ENCODE measurements at places on chromosomes 2 and 18.

GRCh38 chr2:118861731-118862130, 14.3 kb upstream of the EN1 start:
- no peak for DNase-seq

- no peak for DNase-seq
These were observed 176.7 kb downstream of the NRP2 start for GRCh38 chr2:205858881-205859441.

DNA sequence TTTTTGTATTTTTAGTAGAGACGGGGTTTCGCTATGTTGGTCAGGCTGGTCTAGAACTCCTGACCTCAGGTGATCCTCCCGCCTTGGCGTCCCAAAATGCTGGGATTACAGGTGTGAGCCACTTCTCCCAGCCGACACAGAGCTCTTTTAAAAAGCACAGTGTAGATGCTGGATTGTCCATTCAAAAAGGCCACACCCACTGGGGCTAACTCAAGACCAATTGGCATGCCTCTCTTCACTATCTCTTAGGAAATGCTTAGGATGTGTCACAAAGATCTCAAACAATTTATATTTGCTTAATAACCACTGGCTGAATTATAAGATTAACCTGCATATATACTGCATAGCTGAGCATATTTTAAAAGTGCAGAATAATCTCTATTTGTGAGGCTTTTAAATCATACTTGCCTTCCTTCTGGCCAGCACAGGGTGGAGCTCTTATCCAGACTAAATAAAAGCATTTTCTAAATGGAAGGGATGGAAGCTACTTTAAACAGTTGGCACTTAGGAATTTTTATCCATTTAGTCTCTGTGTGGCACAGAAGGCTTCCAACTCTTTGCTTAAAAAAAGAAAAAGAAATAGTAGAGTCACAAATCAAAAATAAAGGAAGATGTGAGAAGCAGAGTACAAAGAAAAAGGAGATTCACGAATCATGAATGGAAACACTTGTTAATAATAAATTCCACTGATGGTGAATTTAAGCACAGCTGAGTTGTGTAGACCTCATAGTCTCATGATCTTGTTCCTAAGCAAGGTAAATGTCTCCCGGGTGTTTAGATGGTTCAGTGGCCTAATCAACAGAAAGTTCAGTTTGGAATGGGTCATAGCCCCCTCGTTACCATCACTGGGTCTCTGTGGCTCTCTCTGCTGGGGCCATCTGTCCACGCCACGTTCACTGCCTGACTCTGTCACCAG, 22.4 kb downstream of the CRYGD start:
- no peak for DNase-seq

- no peak for DNase-seq
These were observed 297.0 kb upstream of the COL3A1 start for GRCh38 chr2:188677142-188677541.

- no peak for DNase-seq
These were observed 116.4 kb downstream of the NDUFA10 start for GRCh38 chr2:239908744-239909143.

- DNase-seq = no peak
These were observed 47.1 kb downstream of the RPRD1A start for GRCh38 chr18:36020174-36020711.

DNA sequence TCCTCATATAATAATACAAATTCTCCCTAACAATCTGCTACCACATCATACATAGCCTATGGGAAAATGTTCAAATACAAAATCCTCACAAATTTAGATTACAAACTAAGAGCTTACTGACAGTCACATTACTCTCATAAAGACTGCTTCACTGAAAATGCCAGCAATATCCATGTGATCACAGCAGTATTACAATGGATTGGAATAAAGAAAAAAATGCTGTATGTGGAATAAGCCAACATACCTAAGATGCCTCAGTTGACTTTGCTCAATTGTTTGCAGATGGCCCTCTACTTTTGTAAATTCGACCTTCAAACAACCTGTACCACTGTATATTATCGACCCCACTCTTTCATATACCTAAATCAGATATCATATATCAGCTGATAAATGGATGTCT, 88.7 kb downstream of the DYM start:
- no peak for DNase-seq

GRCh38 chr2:105317937-105318336, 11.6 kb downstream of the TGFBRAP1 start:
- no peak for DNase-seq

- DNase-seq = no peak
These were observed 10.6 kb downstream of the PDE1A start for GRCh38 chr2:182416191-182416590.

DNA sequence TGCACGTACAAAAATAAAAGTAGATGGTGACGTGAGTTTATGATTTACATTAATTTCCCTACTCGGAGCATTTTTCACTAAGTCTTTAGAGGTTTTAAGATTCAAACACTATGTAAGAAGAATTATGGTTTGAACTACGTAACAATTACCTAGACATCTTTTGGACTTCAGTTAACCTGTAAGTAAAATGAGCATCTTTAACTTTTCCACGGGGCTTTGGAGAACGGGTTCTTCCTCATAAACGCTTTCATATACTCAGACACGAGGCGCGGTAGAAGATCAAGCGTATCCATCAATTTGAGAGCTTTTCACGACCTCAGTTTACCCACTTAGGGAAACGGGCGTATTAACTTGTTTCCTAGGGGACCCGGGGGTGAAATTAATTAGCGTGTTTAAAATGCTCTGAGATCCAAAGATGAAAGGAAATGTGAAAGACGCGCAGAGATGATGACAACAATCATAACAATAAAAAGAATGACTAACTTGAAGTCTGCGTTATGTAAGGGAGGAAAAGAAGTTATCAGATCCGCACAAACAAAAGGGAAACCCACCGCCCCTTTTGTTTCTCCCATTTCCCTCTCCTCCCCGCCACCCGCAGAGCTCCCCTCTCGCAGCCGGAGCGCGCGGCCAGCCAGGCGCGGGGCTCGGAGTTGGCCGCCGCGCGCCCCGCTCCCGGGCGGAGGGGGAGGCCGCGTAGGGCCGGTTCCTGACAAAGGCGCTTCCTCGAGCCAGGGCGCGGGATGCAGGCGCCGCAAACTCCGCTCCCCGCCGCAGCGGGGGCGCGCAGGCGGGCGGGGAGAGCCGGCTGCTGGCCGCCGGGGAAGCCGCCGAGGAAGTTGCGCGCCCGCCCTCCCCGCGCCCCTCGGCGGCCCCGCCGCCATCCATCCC, 807 bp downstream of the PELI1 start:
- DNase-seq = no peak

DNA sequence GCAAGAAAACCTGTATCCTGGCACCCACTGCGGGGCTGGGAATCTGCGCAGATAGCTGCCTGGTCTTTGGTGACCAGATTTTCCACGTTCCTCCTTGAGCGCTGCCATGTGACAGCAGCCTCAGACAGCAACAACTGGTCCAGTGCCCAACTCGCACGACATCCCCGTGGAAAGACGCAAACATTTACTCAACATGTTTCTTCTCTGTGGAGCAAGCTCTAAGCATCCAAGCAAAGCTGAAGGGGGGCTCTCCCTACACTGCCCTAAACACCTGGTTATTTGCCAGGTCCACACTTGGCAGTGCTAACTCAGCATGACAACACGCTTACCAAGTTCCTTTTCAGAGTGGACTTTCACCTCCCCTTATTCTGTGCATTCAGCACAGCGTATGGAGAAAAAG, 11.3 kb downstream of the ZNF516 start:
- no peak for DNase-seq

DNA sequence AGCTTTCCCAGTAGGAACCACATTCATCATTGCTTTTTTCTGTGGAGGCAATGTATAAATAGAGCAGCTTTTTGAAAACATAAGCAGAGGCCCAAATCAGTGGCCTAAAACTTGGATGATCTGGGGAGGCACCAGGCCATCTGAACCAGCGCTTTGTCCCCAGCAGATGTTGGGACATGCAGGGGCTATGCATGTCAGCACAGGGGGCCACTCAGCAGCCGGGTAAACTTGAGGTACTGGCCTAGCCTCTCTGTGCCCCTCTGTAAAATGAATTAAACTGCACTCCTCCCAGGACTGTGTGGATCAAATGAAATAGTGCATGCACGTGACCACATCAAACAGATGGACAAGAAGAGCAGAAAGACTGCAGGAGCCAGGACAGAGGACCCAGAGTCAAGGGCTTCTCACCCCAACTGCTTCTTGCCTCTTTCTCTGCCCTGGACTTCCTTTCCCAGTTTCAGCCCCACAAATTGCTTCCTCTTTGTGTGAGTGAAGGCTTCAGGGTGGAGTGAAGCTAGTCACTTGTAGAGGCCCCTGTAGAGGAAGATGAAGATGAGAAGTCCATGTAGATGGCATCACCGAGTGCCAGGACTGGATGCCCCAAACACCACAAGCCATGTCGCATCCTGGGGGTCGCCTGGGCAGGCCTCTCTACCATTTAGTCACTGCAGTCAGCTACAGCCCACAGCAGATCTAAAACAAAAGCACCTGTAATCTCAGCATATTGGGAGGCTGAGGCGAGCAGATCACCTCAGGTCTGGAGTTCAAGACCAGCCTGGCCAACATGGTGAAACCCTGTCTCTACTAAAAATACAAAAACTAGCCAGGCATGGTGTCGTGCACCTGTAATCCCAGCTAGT, 53.2 kb downstream of the IMPA2 start:
- no peak for DNase-seq

- no peak for DNase-seq
These were observed 67.1 kb downstream of the MGAT5 start for GRCh38 chr2:134320930-134321329.

- DNase-seq = no peak
These were observed 448.1 kb upstream of the SMIM21 start for GRCh38 chr18:75875559-75875958.

DNA sequence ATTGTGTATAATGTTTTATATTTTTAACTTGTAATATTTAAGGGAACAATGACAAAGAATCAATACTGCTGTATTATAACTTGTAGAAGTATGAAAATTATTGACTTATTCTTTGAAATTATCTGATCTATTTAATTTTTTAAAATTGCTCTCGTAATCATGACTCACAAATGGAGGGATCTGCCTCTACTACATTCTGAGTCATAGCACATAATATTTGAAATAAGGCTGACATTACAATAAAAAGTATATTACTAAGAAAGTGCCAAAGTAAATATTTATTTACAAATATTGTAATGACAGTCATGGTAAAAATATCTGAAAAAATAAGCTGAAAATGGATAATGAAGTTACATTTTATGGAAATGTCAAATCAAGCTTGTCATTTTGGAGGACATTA, 1144.6 kb upstream of the CDH2 start:
- DNase-seq = no peak

DNA sequence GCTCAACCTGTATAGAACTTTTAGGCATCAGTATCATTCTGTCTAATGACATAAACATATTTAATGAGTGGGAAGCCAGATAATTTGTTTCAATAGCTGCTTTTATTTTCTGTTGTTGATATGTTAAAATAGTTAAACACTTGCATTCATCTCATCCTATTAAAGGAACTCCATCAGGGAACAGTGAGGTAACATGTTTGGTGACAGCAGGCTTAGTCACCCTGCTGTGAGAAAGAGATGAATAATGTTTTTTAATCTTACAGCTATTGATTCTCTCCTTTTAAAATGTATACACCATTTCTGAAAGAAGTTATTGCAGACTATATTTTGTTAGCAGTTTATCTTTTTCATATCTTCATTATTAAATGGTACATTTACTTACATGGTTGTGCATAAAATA, 123.3 kb upstream of the CWC22 start:
- no peak for DNase-seq

DNA sequence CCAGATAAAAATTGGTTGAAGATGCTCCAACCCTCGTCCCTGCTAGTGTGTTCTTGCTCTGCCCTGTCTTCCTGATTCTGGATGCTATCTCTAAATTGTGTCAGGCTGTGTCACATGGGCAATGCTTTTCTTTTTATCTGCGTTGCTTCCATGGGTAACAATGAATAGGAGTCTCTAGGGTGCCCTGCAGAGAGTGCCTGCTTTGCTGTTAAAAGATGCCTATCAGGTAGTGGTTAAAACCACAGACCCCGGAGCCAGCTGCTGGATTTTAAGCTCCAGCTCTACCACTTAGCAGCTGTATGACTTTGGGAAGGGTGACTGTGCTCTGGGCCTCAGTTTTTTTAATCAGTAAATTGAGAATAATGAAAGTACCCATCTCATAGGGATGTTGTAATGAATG, 340.3 kb downstream of the PLCL1 start:
- DNase-seq = no peak

DNA sequence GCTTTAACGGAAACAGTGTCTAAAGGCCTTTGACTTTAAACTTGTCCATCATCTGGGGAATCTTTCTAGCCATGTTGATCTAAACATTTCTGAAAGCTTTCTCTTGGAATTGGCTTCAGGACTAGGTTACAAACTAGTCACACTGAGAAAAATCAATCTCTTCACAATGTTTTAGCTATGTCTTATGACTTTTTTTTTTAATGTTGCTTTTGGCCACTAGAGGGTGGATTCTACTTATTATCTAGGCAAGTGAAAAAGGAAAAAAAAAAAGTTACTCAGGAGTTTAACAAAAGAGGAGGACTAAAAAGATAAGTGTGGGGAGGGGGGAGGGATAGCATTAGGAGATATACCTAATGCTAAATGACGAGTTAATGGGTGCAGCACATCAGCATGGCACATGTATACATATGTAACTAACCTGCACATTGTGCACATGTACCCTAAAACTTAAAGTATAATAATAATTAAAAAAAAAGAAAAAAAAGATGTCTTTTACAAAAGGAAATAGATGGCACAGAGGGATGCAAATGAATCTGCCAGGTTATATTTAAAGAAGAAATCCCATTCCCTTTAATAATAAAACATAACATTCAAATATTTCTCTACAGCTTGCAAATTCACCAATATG, 160.4 kb upstream of the PID1 start:
- DNase-seq = no peak

- DNase-seq = no peak
These were observed 86.8 kb upstream of the SPHKAP start for GRCh38 chr2:228268301-228268700.

DNA sequence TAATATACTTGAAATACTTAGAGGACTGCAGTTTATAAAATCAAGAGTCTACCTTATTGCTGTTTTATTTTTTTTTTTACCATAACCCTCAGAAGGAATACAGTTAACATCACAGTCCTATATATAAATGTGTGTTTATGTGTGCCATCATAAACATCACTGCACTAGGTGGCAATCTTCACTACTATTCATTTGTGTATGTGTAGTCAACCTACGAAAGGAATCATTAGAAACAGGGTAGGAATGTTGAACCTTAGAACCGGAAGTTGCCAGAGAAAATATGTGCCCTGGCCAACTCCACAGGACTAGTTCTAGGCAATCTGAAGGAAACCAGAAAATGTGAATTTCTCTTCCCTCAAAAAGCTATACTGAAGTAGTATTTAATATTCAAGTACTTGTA, 3.4 kb downstream of the GEN1 start:
- DNase-seq = no peak

- no peak for DNase-seq
These were observed 38.7 kb downstream of the SDC1 start for GRCh38 chr2:20186078-20186854.
